Breast epithelium (tissue), 4 donors: ENCODE measurements at places on chromosomes 2 and 18.
A peak's percentile ranks its signal among the peaks of the same experiment; 100 is the strongest.

DNA sequence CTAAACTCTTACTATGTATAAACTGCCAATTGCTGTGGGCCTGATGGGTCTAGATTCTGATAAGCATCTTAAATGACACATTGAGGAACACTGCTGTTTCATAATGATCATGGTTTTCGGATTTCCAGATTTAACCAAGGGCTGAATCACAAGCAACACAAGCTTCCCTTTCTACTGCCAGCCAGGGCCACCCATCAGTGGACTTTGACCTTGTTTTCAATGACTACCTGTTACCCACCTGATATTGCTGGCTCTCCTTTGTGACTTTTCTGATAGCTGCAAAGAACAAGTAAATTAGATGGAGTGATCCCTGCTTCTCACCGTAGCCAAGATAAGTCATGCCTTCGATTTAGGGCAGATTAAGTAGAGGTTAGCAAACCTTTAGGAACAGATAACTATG, 259.0 kb downstream of the PAX3 start:
- no peak for DNase-seq

DNA sequence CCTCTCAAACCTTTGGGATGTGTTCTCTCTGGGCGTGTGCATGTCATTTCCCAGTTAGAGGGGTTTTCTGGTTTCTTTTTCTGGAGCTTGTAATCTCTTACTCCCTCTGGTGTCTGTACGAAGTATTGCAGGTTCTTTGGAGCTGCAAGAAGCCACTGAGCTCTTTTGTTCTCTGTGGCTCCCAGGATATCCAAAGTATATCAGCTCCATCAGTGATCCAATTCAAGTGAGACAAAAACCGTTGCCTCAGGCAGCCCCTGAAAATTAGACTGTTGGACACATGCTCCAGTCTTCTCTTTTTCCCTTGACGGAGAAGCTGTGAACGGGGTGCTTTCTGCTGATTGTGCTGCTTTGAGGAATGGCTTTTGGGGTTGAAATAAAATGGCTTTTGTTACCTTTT, 59.0 kb upstream of the LDLRAD4 start:
- DNase-seq: no peak

- DNase-seq: no peak
Measured at GRCh38 chr18:3725115-3725514, 275.1 kb downstream of the TGIF1 start.

GRCh38 chr2:240450532-240451107, 15.2 kb downstream of the GPC1 start:
- DNase-seq: no peak

- DNase-seq: peak; percentile 15
Measured at GRCh38 chr2:126882736-126883665, 15.7 kb upstream of the TEX51 start.

DNA sequence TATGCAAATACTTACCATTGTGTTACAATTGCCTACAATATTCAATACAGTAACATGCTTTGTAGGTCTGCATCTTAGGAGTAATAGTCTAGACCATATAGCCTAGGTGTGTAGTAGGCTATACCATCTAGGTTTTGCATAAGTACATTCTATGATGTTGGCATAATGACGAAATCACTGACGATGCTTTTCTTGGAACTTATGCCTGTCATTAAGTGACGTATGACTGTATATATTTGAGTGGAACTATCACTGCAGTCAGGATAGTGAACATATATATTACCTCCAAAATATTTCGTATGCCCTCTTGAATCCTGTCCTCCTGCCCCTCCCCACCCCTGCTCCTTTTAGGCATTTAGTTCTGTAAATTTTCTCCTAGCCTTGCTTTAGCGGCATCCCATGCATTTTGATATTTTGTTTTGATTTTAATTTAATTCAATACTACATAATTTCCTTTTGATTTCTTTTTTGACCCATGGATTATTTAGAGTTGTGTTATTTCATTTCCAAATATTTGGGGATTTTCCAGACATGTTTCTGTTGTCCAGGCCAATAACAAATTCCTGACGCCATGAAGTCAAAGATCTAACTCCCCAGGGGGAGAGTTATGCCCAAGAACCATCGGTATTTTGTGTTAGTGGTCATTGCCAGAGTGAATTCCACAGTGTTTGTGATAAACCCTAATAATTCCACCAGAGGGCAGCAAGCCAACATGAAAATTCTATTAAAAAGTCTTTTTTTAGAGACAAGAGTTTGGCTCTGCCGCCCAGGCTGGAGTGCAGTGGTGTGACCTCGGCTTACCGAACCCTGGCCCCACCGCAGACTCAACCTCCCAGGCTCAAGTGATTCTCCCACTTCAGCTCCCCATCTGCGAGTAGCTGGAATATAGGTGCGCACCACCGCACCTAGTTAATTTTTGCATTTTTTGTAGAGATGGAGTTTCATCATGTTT, 24.2 kb upstream of the CASP8 start:
- no peak for DNase-seq

DNA sequence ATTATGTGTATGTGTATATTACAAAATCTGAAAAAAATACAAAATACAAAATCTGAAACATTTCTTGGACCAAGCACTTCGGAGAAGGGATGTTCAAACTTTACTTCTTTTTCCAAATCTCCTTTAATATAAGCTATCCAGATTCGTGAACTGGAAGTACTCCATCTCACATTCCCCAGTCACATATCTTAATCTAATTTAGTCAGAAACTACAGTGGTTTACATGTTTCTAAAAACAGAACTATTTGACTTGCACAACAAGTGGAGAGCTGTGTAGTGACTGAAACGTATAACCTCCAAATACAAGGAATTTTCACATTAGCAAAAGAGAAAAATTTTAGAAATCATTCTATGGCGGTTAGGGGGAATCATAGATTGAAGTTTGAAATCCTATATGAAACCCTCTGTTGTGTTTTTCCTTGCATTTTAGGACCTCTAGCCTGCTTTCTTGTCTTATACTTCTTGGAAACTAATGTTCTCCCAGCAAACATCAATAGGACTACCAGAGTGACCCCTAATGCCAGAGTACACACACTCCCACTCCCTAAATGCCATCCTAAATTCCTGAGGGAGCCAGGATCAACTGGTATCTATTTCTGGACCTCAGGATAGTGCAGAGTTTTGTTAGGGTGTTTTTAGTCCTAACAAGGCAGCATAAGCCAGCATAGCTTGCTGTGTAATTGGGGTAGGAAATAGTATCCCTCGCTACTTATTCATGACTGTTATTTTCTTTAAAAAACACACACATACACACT, 30.2 kb upstream of the ROCK1 start:
- no peak for DNase-seq

DNA sequence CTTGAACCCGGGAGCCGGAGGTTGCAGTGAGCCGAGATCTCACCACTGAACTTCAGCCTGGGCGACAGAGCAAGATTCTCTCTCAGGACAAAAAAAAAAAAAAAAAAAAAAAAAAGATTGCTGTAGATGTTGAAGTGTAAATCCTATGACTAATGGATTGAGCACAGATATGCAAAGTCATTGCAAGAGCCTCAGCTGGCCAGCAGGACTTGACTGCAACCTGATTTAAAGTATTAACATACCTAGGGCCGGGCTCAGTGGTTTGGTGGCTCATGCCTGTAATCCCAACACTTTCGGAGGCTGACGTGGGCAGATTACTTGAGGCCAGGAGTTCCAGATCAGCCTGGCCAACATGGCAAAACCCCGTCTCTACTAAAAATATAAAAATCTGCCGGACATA, 103.4 kb upstream of the MSH2 start:
- no peak for DNase-seq

GRCh38 chr2:187689372-187689771, 135.1 kb upstream of the TFPI start:
- no peak for DNase-seq
